ENCODE measurements at places on chromosomes 12 and 14.

GRCh38 chr12:9741726-9742125 lies 8.8 kb upstream of the CLECL1 start:
- DNase-seq, result no peak

DNA sequence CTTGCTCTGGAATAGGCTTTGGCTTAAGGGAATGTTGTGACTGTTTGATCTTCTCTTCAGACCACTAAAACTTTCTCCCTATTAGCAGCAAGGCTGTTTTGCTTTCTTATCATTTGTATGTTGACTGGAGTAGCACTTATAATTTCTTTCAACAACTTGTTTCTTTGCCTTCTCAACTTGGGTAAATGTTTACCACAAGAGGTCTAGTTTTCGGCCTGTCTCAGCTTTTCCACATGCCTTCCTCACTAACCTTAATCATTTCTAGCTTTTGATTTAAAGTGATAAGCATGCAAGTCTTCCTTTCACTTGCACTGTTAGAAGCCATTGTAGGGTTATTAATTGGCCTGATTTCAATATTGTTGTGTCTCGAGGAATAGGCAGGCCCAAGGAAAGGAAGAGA lies 126.7 kb upstream of the AEBP2 start:
- no peak for DNase-seq

- DNase-seq, result no peak
Observed at GRCh38 chr14:47935332-47935731, 259.9 kb upstream of the MDGA2 start.

GRCh38 chr12:8612629-8613028 lies at the start of gene AICDA:
Gene AICDA, minus strand, starts transcription at chr12:8612859. Its CDS starts 92 bp downstream, at chr12:8612767.
- no peak for DNase-seq

DNA sequence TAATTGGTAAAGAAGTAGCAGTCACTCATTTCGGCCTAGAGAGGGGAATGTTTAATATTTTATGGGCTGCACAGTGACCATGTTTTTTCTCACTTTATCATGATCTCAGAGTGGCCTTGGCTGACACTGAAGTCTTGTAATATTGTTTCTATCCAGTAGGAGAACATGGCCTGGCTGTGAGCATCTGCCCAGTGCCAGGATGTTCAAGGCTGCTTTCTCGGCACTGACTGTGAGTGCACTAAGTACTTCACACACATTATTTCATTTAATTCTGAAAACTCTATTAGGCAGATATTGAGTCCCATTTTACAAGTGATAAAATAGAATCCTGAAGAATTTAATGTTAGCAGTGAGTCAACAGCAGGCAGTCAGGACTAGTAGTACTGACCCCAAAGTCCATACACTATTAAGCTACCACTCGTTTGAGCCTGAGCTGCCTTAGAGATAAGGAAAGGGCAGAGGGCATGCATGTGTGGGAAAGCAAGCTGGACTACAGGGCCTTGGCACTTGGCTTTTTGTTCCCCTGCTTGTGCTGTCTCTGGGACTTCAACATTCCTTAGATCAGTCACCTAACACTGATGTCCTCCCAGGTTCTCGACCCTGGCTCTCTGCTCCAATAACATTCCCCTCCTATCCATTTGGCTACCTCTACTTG lies 42.2 kb upstream of the APPL2 start:
- DNase-seq, result no peak

GRCh38 chr12:11875414-11875935 lies 195.3 kb upstream of the BCL2L14 start:
- DNase-seq, result no peak

DNA sequence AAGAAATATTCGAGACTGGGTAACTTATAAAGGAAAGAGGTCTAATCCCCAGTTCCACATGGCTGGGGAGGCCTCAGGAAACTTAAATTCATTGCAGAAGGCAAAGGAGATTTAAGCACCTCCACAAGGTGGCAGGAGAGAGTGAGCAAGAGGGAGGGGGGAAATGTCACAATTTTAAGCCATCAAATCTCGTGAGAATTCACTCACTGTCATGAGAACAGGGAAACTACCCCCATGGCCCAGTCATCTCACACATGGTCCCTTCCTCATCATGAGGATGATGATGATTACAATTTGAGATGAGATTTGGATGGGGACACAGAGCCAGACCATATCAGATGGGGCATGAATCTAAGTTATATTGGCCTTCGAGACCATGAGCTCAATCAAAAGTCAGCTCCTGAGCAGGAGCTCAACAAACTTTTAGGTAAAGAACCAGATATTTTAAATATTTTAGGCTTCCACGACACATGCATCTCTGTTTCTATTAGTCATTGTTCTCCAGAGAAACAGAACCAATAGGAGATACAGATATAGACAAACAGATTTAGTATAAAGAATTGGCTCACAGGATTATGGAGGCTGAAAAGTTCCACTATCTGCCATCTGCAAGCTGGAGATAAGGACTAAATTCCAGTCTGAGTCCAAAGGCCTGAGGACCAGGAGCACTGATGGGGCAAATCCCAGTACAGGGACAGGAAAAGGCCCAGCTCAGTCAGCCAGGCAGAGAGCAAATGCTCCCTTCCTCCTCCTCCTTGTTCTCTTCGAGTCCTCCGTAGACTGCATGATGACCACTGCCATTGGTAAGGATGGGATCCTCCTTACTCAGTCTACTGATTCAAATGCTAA lies 24.9 kb downstream of the DGLUCY start:
- no peak for DNase-seq

Data from 8988T (cell line).